ENCODE measurements at places on chromosomes 11 and 22.

GRCh38 chr11:102416976-102417375, 35.6 kb downstream of the TMEM123 start:
- no peak for DNase-seq

GRCh38 chr11:34263441-34264091, 94.2 kb downstream of the ABTB2 start:
- DNase-seq: no peak

DNA sequence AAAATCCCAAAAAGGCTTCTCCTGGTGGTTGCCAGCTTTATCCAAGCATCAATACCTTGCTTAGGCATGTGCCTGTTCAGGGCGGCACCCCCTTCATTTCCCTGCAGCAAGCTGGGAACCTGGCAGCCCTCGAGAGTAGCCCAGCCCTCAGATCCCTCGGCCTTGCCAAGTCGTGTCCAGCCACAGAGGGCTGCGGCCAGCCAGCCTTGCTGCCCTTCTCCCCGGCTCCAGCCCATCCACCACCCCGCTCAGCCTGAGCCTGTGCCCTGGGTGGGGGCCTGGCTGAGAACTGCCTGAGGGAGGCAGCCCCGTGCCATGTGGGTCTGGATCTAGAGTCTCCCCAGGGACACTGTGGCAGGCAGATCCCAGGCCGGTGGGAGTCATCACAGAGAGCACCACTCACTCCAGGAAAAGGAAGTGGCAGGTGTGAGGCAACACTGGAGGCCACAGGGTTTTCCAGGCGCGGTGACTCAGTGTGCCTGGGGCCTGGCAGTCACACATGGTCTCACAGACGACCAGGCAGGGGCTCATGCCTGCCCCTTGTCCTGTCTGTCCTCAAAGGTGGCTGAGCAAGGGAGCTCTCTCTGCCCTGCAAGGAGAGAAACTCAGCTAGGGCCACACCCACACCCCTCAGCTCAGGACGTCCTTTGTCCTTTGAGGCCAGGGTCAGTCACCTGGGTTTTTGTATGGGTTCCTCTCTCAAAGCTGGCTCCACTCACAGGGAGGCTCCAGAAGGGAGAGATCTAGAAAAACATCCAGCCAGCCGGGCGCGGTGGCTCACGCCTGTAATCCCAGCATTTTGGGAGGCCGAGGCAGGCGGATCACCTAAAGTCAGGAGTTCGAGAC, 12.2 kb upstream of the CDC42BPG start:
- no peak for DNase-seq

DNA sequence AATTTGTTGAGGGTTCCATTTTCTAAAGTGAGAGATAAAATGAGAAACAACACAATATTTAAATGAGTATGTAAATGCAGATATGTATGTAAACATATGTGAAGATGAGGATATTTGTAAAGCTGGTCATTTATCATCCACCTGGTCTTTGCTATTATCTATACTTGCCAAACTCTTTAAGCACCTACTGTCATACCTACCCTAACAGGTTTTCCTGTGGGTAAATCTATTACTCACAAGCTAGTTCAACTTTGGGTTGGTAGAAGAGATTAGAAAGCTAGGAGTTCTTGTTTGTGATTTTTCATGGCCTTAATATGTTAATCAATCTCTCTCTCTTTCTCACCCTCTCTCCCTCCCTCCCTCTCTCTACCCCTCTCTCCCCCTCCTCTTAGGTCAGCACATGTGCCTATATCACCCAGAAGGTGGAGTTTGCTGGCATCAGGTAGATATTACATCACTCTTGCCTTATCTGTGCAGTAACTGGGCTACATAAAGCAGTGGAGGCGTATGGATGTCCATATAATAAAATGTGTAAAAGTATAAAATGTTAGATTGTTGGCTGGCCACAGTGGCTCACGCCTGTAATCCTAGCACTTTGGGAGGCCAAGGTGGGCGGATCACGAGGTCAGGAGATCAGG, 14.7 kb downstream of the DEPDC5 start:
- no peak for DNase-seq

GRCh38 chr11:103703437-103703836, 333.0 kb upstream of the DDI1 start:
- DNase-seq: no peak

- peak; percentile 97 for DNase-seq
These were observed 553 bp downstream of the PATZ1 start for GRCh38 chr22:31345331-31346254.

DNA sequence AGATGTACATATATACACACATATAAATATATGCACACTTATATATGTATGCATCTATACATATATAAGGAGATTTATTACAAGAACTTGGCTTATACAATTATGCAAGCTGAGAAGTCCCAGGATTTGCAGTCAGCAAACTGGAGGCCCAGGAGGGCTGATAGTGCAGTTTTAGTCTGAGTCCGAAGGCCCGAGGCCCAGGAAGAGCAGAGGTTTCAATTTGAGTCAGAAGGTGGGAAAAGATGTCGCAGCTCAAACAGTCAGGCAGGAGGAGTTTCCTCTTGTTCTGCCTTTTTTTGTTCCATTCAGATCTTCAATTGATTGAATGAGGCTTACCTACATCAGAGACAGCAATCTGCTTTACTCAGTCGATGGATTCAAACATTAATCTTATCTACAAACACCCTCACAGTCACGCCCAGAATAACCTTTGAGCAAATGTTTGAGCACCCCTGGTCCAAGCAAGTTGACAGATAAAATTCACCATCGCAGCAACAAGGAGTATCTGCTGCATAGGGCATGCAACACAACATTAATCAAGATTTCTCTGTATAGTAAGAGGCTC, 4.0 kb upstream of the SGSM1 start:
- DNase-seq: no peak

GRCh38 chr11:117097389-117098268, 599 bp downstream of the SIK3 start:
- DNase-seq: peak; percentile 54

DNA sequence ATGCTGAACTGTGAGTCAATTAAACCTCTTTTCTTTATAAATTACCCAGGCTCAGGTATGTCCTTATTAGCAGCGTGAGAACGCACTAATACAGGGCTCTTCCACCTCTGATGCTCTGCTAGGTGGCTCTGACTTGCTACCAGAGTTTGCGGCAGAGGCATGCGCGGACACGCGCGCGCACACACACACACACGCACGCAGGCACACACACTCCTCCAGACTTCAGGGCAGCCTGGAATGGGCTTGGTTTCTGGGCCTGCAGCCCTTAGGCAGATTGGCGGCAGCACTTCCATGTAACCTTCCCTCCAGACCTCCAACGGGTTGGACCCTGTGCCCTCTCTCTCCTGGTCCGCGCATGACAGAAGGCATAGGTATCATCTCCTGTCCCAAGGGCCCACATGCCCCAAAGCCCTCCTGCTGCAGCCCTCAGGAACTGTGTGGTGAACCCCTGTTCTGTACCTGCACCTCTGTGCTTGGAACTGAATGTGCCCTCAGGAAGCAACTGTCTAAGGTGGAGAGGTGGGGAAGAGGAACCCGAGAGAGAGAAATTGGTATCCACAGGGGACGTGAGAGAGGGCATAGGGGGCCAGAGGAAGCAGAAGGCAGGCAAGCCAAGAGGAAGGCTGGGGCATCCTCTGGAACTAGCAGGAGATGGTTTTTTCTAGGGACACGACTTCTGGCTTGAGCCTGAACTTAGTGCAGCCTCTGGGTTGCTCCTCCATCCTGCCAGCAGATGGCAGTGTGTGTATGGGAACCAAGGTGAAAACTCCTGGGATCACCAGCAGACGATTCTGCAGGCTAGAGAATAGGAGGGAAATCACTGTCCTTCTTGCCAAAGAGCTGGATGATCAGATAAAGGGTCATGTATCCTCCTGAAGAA, 23.4 kb upstream of the RIC3 start:
- peak; percentile 84 for DNase-seq

- no peak for DNase-seq
These were observed 11.5 kb downstream of the CLMP start for GRCh38 chr11:123183391-123184099.

DNA sequence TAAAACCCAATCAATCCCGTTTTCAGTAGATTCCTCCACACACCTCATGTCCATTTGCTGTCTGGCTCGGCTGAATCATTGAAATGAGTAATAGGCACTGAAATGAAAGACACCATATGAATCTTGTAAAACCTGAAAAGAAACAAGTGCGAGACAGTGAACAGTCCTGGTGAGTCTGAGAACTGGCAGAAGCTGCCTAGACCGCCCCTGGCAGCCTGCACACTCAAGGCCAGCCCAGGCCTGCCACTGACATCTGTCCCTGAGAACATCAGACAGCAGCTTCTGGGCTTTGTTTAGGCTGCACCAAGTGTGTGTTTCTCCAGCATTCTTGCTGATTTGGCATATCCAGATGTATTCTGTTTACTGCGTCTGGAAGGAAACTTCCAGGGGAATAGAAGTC, 44.8 kb downstream of the ENDOD1 start:
- no peak for DNase-seq

GRCh38 chr11:85475660-85476517, 151.3 kb downstream of the DLG2 start:
- DNase-seq: no peak

DNA sequence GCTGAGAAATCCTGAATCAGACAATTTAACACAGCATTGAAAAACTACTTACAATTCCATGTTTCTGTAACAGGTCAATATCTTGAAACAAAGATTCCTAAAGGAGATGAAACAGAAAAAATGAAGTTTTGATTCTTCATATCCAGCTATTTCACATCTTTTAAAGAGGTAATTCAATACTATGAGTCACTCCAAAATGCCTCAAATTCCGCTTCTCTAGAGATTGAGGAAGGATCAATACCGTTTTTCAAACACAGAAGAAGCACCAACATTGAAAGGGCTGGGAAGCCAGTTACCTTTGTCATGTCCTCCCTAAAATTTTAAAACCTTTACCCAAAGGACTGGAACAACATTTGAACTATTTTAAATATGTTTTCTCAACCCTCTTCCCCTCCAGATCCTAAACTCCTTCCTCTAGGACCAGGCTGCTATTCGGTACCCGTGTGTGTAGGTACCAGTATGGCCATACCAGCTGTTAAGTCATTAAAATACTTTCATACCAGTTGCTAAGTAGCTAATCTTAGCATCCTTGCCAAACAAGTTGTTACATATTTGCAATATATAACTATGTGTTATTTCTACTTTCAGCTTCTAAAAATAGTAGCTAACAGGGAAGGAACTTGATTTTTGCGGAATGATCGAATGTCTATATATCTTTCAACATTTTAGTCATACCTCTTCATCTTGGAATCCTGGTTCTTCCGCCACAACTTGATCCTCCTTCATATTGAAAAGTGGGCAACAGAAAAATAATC, 2.3 kb downstream of the DMC1 start:
- DNase-seq: no peak

DNA sequence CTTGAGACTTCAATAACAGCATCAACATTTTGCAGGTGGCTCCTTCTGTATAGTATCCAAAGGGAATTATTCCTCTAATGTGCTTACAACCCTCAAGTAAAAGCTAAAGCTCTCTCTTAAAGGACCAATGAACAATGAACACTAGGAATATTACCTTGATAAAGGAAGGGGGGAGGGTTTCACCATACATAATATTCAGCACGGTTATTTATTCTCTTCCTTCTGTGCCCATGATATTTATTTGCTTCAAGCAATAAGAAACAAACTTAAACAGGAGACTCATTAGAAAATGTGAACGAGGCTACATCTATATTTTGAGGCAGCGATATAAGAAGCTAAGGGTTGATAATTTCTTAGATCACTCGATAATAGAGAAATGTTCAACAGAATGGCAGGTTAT, 21.2 kb downstream of the BLID start:
- no peak for DNase-seq

- no peak for DNase-seq
These were observed 32.9 kb downstream of the ARVCF start for GRCh38 chr22:19983741-19984140.

GRCh38 chr11:96741068-96741467, 351.3 kb downstream of the JRKL start:
- DNase-seq: no peak

- no peak for DNase-seq
These were observed 24.1 kb upstream of the CHKA start for GRCh38 chr11:68145120-68145866.

- DNase-seq: no peak
These were observed 853.5 kb downstream of the METTL15 start for GRCh38 chr11:28961726-28962125.

DNA sequence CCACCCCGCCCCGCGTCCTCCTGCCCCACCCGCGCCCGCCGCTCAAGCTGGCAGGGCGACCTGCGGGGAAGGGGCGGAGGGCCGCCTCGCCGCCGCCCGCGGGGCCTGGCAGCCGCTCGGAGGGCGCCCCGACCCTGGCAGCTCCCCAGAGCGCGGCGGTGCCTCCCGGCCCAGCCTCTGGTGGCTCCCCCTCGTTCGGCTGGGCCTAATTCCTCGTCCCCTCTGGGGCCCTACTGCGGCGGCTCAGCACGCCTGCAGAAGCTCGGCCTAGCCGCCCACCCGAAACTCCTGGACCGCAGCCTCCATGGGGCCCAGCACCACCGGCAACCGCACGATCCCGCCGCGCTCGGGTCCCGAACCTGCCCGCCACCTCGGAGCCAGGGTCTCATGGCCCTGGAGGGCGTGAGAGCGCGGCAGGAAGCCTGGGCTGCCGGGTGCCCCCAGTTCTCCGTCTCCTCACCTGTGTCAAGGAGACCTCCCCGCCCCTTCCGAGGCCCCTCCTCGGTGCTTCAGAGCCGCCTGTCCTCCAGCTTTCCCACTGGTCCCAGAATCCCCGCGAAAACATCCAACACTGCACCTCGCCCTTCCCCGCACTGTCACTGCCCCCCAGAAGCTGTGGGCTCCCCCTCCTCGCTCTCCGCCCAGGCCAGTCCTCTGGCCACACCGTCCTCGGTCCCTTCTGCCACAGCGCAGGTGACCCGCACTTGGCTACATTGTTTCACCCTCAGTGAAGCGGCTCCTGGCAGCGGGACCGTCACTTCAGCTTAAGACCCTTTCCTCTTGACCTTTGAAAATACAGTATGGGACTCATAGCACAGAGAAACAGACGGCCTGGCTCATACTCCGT, 613 bp upstream of the GSC2 start:
- no peak for DNase-seq

DNA sequence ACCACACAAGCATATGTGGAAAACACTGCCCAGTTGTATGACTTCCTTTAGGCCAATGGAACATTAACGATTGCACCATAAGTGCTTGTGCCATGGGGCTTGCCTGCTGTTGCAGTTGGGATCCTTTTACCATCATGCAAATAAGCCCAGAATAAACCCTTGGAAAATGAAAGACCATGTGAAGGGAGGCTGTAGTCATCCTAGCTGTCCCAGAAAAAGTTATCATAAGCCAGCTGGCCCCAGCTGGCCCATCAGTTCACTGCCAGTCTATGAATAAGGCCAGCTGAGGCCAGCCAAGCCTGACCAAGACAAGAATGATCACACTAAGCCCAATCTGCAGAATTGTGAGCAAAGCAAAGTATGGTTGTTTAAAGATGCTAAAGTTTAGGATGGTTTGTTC, 253.9 kb upstream of the ARHGAP20 start:
- DNase-seq: no peak
